Lower leg skin (tissue), 4 donors: ENCODE measurements at places on chromosomes 5 and 9. TPM values are rescaled to one million over a fixed set of nuclear protein-coding genes. Genes with fewer than 3 reads are reported as not detected.

DNA sequence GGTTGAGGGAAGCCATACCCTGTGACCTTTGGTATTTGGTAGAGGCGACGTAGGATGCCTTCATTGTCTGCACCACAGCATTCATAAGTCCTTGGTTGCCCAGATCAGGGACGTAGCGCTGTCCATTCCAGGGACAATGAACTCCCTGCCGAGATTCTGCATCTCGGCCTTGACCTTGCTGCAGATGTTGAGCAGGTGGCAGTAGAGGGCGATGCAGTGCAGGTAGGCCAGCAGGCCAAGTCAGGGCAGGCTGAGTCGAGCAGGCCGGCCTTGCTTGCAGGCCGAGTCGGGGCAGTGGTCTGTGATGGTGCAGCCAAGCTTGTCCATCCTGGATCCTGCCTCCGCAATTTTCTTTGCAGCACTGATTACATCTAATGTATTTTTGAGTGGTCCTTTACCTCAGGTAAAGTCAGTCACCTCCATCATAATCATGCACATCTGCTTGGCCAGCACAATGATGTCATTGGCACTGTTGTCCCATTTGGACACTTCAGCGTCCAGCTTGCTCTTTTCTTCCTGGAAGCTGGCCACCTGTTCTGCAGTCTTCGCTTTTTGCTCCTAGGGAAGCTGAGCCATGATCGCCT is 93.4 kb upstream of the CCDC112 start:
- DNase-seq: no peak

TAS2R1 gene
- total RNA-seq: not detected

DNA sequence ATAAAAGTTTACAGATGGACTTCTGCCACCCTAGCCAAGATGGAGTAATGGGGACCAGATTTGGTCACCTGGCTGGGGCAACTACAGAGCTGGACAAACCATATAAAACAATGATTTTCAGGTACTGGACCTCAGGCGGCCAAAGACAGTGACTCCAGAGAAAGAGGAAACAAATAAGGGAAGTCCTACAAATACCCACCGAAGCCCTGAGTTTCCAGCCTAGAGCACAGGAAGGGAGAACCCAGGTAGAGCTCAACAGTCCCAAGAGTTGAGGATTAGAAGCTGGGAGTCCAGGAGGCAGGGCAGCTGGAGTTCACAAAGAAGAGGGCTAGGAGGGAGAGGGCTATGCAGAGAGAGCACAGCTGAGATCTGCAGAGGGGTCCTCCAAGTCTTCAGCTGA is 106.7 kb upstream of the NR5A1 start:
- DNase-seq: no peak

- no peak for DNase-seq
Observed at GRCh38 chr9:120774719-120775118, 18.5 kb downstream of the FBXW2 start.

GRCh38 chr9:34046784-34047379 is 1.8 kb downstream of the UBAP2 start:
- no peak for DNase-seq

DNA sequence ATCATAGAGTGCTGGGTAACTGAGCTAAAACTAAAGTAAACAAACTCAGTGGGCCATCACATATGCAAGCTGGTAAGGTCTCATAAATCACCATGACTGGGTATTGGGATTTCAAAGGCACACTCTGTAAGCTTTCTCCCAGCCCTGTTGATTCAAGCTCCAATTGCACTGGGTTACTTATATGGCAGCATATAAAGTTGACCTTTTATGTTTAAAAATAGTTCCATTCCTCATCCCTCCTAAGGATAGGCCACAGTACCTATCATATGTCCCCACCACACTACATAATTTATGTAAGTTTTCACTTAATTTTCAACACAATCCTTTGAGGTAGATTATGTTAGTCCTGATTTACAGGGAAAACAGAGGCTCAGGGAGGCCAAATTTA is 438.4 kb downstream of the RAB3C start:
- no peak for DNase-seq

DNA sequence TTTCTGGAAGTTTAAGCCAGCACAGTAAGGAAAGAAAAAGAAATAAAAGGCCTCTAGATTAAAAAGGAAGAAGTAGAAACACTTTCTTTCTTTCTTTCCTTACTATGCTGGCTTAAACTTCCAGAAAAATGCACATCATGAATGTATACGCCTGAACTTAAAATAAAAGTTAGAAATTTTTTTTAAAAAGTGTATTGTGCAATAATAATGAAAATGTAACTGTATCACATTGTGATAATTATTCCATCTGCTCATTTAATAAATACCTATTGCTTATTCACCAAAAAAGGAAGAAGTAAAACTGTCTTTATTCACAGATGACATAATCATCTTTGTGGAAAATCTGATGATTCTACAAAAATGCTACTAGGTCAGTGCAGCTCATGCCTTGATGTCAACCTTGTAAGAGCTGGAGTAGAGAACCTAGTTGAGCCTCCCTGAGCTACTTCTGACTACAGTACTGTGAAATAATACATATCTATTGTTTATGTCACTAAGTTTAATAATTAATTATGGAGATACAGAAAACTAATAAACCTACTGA is 49.4 kb downstream of the MCTP1 start:
- DNase-seq: no peak

DNA sequence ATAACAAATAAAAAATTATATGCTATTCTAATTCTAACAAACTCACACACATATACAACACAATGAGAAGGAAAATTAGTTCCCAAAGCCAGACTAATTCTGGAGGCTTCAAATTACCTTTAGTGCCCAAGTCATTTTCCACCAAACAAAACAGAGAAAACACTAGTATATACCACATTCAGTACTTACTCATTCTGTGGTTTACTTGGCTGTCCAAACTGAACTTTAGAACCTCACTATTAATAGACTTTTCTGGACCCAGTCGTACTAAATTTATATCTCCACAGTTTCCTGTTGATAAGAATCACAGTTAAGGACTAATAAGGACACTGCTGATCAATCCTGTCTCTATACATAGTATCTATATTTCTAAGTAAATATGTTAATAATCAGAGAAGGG is 66.4 kb downstream of the SETX start:
- DNase-seq: no peak

CCNI2 gene
- total RNA-seq: not detected

CAMK2A gene
- not detected for total RNA-seq

GRCh38 chr5:32621256-32621655 is 35.9 kb downstream of the SUB1 start:
- DNase-seq: no peak
